ENCODE measurements at places on chromosomes 2 and 18.

GRCh38 chr2:80312282-80312839 is 7.8 kb upstream of the LRRTM1 start:
- no peak for DNase-seq

DNA sequence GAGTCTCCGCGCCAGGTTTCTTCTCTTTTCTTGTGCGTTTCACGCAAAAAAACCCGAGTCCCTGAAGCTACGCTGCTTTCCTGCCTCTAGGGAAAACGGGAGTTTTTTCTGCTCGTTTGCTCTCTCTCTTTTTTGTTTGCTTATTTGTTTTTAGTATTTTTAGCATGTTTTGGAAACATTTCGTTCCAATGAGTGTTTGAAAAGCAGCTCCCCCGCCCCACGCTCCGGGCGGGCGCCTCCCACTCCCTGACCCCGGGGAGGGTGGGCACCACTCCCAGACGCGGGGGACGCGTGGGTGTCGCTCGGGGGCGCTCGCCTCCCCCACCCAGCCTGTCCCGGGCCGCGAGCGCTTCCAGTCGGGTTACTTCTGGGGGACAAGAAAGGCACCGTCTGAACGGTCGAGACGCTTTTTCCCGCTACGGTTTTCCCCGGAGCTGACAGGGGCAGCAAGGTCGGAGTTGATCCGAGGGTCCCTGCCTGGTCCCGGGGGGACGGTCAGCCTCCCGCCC is 446 bp upstream of the EFHD1 start:
- DNase-seq: no peak

GRCh38 chr2:199734011-199734410 is 117.0 kb downstream of the FTCDNL1 start:
- DNase-seq: no peak

DNA sequence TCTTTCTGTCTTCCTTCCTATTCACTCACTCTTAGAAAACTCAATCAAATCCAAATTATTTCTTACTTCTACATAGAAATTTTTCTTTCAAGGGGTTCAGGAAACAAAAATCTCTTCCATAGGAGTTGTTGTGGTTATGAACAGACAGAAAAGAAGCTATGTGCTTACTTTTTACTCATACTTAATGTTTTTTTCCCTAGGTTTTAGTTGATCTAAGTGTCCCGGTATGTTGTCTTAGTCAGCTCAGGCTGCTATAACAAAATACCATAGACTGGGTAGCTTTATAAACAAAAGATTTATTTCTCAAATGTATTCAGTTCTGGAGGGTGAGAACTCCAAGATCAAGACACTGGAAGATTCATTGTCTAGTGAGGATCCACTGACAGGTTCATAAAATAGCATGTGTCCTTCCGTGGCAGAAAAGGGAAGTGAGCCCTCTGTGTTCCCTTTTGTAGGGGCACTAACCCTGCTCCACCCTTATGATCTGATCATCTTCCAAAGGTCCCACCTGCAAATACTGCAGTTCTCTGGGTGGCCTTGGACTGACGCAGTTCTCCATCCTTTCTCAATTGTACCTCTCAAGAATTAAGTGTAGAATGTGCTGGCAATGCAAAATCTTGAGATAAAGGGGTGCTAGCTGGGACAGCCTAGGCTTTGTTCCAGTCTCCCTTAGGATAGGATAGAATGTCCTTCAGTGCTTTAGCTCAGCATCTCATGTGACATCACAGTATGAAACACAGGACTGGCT is 14.4 kb upstream of the VRK2 start:
- no peak for DNase-seq

GRCh38 chr2:180205621-180206235 is 198.6 kb upstream of the CWC22 start:
- no peak for DNase-seq

DNA sequence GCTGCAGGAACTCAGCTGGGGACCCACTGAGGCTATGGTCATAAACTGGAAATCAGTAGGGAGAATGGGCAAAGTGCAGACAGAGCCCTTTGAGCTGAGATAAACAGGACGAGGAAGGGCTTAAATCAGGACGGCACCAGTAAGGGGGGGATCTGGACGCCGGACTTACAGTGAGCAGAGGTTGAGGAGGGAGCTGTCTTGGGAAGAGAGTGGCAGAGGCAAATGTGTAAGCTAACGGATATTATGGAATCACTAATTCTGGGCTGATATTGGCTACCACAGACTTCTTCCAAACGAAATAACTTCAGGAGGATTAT is 539 bp downstream of the CYP27A1 start:
- DNase-seq: no peak

DNA sequence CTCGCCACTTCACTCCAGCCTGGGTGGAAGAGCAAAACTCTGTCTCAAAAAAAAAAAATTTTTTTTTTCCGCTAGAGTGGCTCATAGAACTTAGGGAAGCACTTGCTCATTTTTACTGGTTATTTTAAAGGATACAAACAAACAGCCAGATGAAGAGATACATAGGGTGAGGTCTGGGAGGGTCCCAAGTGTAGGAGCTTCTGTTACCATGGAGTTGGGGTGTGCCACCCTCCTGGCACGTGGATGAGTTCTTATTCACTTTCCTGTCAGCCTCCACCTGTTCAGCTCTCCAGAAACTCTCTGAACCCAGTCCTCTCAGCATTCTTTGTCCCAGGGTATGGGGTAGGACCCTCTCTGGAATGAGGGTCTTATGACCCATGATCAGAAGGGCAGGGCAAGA is 4.9 kb upstream of the MAT2A start:
- DNase-seq: no peak

DNA sequence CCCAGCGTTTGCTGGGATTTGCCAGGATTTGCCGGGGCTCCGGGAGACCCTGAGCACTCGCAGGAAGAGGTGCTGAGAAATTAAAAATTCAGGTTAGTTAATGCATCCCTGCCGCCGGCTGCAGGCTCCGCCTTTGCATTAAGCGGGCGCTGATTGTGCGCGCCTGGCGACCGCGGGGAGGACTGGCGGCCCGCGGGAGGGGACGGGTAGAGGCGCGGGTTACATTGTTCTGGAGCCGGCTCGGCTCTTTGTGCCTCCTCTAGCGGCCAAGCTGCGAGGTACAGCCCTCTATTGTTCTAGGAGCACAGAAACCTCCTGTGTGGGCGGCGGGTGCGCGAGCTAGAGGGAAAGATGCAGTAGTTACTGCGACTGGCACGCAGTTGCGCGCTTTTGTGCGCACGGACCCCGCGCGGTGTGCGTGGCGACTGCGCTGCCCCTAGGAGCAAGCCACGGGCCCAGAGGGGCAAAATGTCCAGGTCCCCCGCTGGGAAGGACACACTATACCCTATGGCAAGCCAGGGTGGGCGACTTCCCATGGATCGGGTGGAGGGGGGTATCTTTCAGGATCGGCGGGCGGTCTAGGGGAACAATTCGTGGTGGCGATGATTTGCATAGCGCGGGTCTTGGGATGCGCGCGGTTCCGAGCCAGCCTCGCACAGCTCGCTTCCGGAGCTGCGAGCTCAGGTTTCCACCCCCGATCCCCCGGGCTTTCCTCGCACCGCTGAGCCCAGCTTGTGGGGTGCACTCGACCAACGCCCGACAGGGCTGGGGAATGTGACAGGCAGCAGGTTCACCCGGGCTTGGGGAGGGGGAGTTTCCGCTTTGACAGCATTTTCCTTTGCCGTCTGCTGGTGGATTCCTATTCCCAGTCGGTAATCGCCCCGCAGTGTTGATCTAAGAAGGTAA is 2.8 kb downstream of the ONECUT2 start:
- no peak for DNase-seq

All from cortex of kidney (tissue), 1 donor.